ENCODE measurements at places on chromosomes 6 and 20. TPM values are rescaled to one million over a fixed set of nuclear protein-coding genes. Genes with fewer than 3 reads are reported as not detected.

PTGIS gene
- 5.6 TPM for total RNA-seq

GCLC gene
- 17.6 TPM for total RNA-seq

ASXL1 gene
- total RNA-seq: 52.6 TPM

KPNA5 gene
- 12.8 TPM for total RNA-seq

TTK gene
- 14.6 TPM for total RNA-seq

BANF2 gene
- total RNA-seq: not detected

HLA-DQA1 gene
- total RNA-seq: not detected

SAMD5 gene
- total RNA-seq: 0.88 TPM

BIRC7 gene
- total RNA-seq: not detected

ENPP5 gene
- total RNA-seq: not detected

PIM1 gene
- total RNA-seq: 21.7 TPM

FAM83C gene
- total RNA-seq: not detected

BMP5 gene
- not detected for total RNA-seq

CABLES2 gene
- 2.4 TPM for total RNA-seq

RCAN2 gene
- not detected for total RNA-seq

PPP1R14C gene
- under 0.01 TPM for total RNA-seq

CASS4 gene
- 0.14 TPM for total RNA-seq

TP53TG5 gene
- not detected for total RNA-seq

TMEM244 gene
- total RNA-seq: not detected

KIAA0408 gene
- 1.5 TPM for total RNA-seq

ZSWIM3 gene
- total RNA-seq: 6.0 TPM

SSTR4 gene
- total RNA-seq: not detected

HIVEP2 gene
- 16.0 TPM for total RNA-seq

RIMS4 gene
- total RNA-seq: not detected

KHDC1 gene
- 3.0 TPM for total RNA-seq

CST2 gene
- not detected for total RNA-seq

FAM50B gene
- total RNA-seq: 8.6 TPM

MAP3K5 gene
- total RNA-seq: 14.5 TPM

SIRPD gene
- not detected for total RNA-seq

SLC17A9 gene
- total RNA-seq: 28.8 TPM

TRAPPC3L gene
- not detected for total RNA-seq

PDYN gene
- not detected for total RNA-seq

FERMT1 gene
- total RNA-seq: 10.9 TPM
